B cell (primary cell): ENCODE measurements at places on chromosomes 16 and 17.
A peak's percentile ranks its signal among the peaks of the same experiment; 100 is the strongest.

GRCh38 chr17:32943206-32943605, 15.3 kb downstream of the TMEM98 start:
- DNase-seq, result no peak

GRCh38 chr16:74325641-74326040, 29.0 kb downstream of the PSMD7 start:
- no peak for DNase-seq

DNA sequence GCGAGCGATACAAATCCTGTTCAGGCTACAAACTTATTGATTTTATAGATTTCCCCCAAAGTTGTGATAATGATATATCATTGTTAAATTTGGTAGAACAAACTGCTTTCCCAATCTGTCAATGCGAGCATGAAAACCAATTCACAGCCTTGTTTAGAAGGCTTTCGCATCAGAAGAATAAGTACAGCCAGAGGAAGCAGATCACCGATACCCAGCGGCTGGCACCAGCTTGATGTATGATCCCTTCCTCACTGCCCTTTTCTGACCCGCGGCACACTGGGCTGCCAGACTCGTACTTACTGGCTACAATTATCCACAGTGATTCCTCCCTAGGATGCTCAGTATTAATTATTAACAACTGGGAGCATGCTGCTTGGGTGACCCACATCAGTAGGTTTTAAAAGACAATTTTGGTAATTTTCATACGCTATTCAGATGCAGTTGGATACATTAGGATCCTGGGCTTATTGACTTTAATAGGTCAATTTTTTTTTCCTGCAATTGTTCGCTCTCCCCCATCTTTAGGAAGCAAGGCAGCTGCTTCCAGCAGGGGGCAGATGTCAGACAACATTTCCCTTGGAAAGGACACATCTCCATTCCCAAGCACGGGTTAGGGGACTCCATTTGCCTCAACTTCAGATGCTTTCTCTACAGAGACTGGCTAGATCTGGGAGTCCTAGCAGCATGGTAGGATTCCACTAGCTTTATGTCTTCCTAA, 582.7 kb upstream of the PSMD7 start:
- DNase-seq, result no peak

- DNase-seq, result no peak
These were observed 156.4 kb downstream of the KATNIP start for GRCh38 chr16:27706156-27706865.

DNA sequence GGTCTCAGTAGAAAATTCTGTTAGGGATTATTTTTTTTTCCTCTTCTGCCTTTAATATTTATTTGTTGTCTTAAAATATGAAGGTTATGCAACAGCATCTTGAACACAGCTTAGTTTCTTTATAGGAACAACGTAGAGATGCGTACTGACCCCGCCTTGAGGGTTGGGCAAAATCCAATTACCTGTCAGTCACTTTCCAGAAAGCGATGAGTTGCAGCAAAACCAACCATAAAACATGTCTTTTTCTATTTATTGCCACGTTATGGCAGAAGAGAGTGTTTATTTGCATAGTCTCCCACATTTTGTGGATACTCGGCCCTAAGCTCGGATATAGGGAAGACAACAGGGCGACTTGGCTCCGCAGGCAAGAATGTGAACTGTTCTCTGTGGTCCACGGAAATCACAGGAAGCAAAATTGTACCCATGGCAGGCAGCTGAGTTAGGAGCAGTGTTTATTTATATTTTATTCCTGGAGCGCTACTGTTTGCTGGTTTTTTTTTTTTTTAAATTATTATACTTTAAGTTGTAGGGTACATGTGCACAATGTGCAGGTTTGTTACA, 44.3 kb upstream of the CACNG5 start:
- DNase-seq, result no peak

DNA sequence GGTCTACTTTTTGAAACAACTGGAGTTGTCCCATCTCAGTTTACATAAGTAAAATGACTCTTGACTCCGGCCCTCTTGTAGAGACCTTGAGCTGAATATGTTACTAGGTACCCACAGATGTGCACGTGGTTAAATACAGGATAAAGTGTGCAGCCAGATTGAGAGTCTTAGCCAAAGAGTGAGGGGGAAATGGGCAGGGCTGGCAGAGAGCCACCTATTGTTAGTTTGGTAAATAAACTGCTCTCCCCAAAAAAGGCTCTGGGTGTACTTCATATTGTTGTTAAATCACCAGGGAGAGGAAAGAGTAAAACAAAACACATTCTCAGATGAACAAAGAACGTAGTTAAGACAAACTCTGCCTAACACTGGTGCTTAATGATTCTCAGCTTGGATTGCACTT, 20.3 kb downstream of the G6PC1 start:
- DNase-seq, result no peak

GRCh38 chr16:89031715-89032659, 55.0 kb upstream of the CBFA2T3 start:
- DNase-seq, result peak; percentile 91

- DNase-seq, result peak; percentile 71
These were observed 65.2 kb downstream of the KLHDC4 start for GRCh38 chr16:87700406-87701077.

GRCh38 chr17:79162012-79162963, 87.7 kb downstream of the ENGASE start:
- DNase-seq, result no peak

DNA sequence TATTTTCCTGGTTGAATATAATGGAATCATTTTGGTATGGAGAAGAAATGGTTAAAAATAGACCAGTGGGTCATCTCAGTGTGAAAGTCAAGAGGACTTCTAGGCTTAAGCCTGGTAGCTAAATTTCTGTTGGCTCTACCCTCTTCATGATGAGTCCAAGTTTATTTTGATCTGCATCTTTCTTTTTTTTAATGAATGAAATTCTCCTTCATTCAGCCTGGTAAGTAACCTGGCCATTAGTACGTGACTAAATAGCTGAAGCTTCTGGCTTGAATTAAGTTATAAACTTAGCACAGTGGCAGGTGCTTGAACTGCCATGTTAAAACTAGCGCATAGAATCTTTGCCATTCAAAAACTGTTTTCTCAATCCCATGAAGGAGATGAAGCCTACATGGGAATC, 28.0 kb downstream of the NF1 start:
- no peak for DNase-seq

GRCh38 chr16:82605863-82606620, 20.7 kb upstream of the CDH13 start:
- DNase-seq, result no peak

DNA sequence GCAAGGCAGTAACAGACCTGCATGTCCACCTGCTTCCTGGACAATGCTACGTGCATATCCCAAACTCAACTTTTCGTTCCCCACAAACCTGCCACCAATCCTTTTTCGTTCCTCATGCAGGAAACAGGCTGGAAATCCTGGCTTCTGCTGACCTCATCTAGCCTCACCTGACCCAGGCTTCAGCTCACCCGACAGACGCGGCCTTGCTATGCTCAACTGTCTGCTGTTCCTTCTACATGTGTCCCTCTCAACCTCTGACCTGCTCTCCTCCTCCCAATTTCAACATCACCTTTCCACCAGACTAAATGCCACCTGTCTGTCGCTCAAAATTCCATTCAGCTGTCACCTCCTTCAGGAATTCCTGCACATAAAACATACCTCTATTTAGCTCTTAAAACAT, 44.5 kb downstream of the XPO6 start:
- no peak for DNase-seq

GRCh38 chr17:33674685-33675084, 381.6 kb upstream of the ASIC2 start:
- DNase-seq, result peak; percentile 27

DNA sequence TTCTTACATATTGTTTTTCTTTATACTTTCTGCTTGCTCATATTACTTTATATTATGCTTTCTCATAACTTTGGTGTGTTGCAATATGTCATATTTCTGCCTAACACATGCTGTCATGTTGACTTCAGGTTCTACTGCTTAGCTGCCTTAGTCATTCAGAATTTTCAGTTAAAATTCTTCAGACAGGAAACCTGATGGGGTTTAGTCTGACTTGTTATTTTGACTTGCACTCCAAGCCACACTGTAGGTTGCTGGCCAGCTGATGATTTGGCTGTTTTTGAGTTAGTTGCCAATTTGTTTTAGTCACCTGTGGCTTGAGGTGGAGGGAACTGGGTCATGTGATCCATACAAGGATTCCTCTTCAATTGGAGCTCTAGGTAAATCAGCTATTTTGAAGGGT, 315.4 kb downstream of the MAP2K6 start:
- no peak for DNase-seq

- DNase-seq, result no peak
These were observed 10.1 kb downstream of the CA10 start for GRCh38 chr17:52148288-52148968.

DNA sequence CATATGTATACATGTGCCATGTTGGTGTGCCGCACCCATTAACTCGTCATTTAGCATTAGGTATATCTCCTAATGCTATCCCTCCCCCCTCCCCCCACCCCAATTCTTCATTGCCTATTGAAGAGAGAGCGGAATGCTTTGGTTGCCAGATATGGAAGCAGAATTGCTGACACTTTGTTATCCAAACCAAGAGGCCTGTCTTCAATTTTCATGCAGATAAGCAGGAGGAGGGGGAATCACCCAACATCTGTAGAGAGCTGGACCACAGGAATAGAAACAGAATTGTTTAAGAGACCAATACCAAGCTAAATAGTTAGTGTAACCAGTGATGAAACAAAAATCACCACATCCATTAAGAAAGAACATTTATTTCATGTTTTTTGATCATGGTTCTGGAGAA, 7.1 kb downstream of the ASPA start:
- no peak for DNase-seq

GRCh38 chr17:79657036-79657435, 46.2 kb upstream of the RBFOX3 start:
- no peak for DNase-seq

- DNase-seq, result no peak
These were observed 2.6 kb upstream of the SETD1A start for GRCh38 chr16:30954993-30955392.

DNA sequence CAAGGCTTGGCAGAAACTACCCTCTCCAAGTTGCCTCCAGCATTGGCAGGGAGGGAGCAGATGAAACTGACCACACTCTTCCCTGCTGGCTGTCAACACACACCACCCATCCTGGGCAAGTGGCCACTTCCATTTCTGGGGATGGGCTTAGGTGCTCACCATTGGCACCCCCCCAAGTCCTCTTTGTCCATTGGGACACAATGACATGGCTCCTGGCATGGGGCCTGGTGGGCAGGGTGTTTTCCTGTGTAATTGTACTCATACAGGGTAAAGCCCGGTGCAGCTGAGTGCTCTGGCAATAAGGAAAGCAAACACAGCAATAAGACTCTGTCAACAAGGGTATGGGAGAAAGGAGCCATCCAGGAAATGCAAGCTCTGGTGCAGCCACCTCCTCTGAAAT, 22.6 kb downstream of the SCNN1B start:
- DNase-seq, result no peak

GRCh38 chr16:56068314-56068713, 123.0 kb upstream of the GNAO1 start:
- no peak for DNase-seq
